ENCODE measurements at places on chromosomes 13 and 19. TPM values are rescaled to one million over a fixed set of nuclear protein-coding genes. Genes with fewer than 3 reads are reported as not detected.

Gene UBE2L5
- not detected for total RNA-seq

Gene FDX2
- total RNA-seq, result 23.6 TPM

Gene SELENOV
- total RNA-seq, result not detected

Gene NAPSA
- not detected for total RNA-seq

Gene ZNF708
- total RNA-seq, result 3.4 TPM

Gene PLEKHA4
- 5.4 TPM for total RNA-seq

Gene LRRC63
- total RNA-seq, result not detected

Gene LIM2
- not detected for total RNA-seq

Gene ZNF560
- total RNA-seq, result 0.02 TPM

Gene CD37
- not detected for total RNA-seq

Gene CLEC4G
- total RNA-seq, result not detected

Gene PVR
- total RNA-seq, result 46.0 TPM

Gene FUT6
- not detected for total RNA-seq

Gene LGALS14
- not detected for total RNA-seq

Gene ADGRE2
- 0.12 TPM for total RNA-seq

Gene ZNF429
- 4.0 TPM for total RNA-seq

Gene HIF3A
- total RNA-seq, result not detected

Gene TBXA2R
- 1.6 TPM for total RNA-seq

Gene SIX5
- total RNA-seq, result 3.2 TPM

Gene OSCAR
- 2.2 TPM for total RNA-seq

Gene ERICH4
- total RNA-seq, result not detected

Gene ZSCAN4
- total RNA-seq, result not detected

Gene TEX29
- not detected for total RNA-seq

Gene NOVA2
- total RNA-seq, result 0.37 TPM

Gene NANOS2
- total RNA-seq, result not detected

Gene LMTK3
- 0.43 TPM for total RNA-seq

Gene BEST2
- not detected for total RNA-seq

Gene FBXO17
- 35.6 TPM for total RNA-seq

Gene ITGBL1
- 6.9 TPM for total RNA-seq

Measured in H4 (cell line).